Stimulated activated CD4-positive, alpha-beta T cell treated with anti-CD3 and anti-CD28 coated beads, Interleukin-1b, Interleukin-23, amount 100 ng/mL, for 24 hours (primary cell): ENCODE measurements at places on chromosomes 1 and 21.

- DNase-seq = no peak
These were observed at the start of gene PAPPA2 for GRCh38 chr1:176462674-176463378. Gene PAPPA2, plus strand, starts transcription at chr1:176463175. Its CDS starts 93,148 bp downstream, at chr1:176556323.

DNA sequence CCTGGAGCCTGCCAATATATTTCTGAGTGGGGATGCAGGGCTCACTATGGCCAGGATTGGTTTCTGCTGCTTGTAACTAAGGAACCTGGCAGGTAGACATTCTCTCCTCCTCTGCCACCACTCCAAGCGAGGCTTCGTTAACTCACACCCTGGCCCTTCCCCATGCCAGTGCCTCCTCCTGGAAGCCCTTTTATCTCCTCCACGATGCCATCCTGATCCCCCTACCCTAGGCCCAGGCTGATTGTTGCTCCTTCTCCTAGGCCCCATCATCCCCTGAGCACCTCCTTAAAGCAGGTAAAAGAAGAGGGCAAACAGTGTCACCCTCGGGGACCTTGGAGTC is 118.5 kb downstream of the DMRTB1 start:
- no peak for DNase-seq

DNA sequence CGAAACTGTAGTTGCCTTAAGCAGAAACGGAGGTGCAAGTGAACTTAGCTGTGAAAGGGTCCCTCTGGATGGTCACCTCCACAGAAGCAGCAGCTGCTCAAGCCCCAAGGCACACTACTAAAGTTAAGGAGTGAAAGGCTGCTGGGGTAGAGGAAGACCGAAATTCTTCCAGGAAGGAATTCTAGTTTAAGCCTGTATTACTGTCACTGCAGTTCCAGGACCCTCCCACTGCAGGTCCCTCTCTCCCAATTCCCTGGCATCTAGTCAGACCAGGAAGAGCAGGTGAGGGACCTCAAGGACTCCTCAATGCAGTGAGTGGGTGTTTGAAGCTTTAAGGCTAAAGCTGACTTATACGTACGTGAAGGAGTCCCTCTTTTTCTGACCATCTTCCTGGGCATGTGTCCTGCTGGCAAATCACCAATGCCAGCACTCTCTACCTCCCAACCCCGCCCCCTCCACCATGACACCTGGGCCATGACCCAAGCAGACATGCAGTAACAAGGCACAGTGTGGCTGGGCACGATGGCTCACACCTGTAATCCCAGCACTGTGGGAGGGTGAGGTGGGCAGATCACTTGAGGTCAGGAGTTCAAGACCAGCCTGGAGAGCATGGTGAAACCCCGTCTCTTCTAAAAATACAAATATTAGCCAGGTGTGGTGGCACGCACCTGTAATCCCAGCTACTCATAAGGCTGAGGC is 57.2 kb downstream of the TGFBR3 start:
- no peak for DNase-seq

DNA sequence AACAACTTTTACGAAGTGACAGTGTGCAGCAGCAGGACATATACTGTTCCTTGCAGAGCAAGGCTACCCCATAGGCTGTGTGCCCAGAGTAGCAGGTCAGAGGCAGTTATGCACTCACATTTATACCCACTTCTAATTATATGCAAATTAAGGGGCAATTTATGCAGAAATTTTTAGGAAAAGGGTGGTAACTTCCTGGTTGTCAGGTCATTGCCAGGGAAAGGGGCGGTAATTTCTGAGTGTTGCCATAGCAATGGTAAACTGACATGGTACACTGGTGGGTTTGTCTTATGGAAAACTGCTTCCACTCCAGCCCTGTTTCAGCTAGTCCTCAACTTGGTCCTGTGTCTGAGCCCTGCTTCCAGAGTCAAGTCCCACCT is 12.0 kb upstream of the SLAMF1 start:
- no peak for DNase-seq

- DNase-seq = no peak
These were observed 54.1 kb upstream of the MUTYH start for GRCh38 chr1:45394342-45394741.

- no peak for DNase-seq
These were observed 23.3 kb downstream of the EPHA10 start for GRCh38 chr1:37741662-37742061.

DNA sequence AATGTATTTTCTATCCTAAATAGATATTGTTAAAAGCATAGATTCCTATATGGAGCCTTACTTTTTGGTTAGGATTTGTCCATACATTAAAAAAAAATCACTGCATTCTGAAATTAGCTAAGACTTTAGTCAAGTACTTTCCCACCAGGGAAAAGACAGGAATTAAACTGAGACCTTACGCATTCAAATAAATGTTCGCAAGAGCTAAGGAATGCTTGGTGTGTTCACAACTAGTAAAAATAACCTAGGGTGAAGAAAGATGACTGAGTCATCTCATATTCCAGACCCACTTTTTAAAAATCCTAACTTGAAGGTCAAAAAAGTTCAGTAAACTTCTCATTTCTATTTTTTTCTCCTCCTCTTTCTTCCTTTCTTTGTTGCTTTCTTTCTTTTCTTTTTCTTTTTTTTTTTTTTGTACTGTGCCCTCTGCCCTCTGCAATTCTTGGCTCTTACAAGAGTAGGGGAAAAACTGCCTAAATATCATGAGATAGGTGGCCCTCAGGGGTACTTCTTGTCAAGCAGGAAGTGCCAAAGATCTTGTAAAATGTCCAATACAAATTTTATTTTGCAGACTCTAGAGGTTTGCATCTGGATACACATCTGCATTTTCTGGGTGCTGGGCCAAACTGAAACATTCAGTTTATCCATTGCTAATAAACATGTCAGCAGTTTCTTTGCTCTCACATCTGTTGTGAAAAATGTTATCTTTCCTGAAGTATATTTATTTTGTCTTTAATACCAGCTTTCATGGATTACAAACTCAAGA is 121.4 kb upstream of the GORAB start:
- no peak for DNase-seq

DNA sequence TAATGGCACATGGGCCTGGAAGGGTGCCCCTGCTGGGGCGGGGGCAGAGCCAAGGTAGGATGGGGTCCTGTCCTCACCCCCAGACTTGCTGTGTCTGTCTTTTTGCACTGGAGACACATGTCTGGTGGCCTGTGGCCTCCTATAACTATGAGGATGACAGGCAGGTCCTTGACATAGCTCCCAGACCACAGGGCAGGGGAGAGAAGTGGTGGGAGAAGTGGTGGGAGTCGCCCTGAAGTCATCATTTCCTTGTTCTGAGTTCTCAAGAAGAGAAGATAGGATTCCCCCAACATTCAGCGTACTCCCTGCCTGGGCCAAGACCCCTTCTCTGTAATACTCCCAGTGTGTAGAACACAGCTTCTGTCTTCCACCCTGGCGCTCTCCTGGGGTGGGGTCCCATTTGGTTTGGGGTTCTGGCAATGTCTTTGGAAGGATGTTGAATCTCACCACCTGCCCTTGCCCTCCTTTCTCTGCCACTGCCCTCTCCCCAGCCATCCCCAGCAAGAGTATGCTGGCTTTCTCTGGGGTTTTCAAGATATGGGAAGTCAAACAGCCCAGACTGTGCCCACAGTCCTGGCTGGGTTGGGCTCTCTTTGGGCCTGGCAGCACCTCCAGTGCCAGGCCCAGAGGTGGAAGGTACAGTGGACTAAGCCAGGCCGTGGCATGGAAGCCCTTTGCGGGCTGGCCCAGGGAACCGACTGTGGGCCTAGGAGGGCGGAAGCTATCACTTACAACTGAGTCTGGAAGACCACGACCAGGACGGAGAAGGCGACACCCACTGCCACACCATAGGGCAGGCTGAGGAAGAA is 19.4 kb downstream of the SLC26A9 start:
- no peak for DNase-seq

GRCh38 chr1:201396861-201397464 is 2.2 kb downstream of the LAD1 start:
- no peak for DNase-seq

DNA sequence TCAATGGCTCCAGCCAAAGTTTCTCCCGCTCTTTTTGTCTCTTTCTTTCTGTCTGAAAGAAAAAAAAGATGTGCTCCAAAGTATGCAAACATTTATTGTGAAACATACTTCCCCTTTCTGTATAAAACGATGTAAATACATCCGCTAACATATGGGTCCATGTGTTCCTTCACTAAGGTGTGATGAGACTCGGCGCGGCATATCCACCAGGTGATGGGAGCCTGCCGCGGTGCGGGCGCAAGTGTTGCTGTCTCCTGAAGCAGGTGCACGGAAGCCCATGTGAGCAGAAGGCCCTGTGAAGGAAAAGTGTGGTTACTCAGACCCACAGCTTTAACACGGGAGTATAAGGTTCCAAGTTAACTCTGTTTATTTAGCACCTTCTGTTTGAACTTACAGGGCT is 466.6 kb upstream of the C1orf87 start:
- DNase-seq = no peak

GRCh38 chr1:222068937-222069336 is 327.0 kb upstream of the DUSP10 start:
- DNase-seq = no peak

GRCh38 chr1:24762133-24762676 is 17.0 kb downstream of the CLIC4 start:
- DNase-seq = no peak
